ENCODE measurements at places on chromosomes 5 and 9.

DNA sequence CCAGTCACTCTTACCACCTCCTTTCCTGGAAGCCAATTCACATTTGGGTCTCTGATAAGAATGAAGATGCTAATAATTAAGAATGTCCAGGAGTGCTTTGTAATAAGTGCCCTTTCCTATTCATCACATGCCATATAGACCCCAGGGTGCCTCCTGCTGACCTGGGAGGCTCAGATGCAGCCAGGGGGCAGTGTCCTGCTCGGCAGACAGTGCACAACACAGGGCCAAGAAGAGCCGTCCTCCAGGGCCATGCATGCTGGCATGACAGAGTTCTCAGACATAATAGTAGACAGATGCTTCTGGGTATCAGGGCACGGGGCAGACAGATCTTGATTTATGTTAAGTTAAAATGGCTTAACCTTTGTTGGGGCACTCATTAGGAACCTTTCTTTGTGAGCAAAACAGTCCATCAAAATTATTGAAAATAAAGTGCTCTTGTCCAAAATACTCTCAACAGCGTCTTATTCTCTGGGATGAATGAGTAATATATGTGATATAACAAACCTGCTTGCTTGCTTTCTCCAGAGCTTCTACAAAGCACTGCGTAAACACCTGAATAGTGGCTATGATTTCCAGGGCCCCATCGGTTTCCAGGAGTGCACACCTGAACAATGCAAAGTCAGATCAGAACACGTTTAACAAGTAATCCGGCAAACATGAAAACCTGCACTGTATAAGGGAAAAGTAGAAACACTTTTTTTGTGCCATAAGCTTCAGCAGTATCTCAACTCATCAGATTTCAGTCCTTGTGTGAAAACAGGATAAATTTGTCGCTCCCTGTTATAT, 192.7 kb downstream of the FANCC start:
- DNase-seq: no peak

DNA sequence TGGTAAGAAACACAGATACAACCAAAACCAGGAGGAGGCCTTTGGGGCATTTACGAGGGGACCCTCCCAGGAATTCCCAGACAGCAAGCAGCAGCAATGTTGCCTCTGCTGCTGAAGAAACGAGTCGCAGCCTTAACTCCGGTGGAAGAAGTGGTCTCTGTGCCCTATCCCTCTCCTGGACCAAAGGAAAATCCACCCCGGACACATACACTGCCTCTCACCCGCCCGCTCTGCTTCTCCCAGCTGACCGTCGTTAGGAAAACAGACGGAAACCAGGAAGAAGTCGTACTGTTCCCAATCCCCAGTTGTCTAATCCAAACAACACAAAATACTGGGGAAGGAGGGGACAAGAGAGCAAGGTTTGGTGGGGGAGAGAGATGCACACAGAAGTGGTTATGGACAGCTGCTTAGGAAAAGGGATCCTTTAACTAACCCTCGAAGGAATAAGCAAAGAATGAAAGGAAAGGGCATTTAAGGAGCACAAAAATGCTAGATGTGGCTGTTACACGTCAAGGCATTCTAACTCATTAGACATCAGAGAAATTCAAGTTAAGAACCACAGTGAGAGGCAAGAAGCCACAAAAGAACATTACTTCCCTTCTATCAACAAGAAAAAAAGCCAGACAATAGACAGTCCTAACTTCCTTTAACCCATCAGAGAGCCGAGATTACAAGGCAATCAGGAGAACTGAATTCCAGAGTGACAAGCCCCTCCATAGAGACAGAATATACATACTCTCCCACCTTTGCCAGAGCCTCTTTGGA, 71.9 kb downstream of the ACTL7B start:
- DNase-seq: no peak

DNA sequence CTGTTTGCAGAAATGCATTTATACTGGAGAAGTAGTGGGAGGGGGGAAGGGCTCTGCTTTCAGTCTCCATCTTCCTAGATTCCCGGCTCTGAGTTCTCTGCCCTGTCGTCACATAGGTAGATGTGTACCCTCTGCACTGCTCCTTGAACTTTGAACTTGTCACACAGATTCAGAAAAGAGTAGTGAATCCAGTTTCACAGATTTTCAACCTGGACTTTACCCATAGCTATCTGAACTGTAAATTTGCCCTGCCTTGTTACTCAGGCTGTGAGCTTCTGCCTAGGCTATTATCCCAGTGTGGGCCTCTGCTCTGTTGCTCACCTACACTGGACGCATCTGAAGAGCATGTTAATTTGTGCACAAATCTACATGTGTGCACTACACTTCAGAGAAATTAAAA, 12.8 kb upstream of the C9orf152 start:
- DNase-seq: no peak

DNA sequence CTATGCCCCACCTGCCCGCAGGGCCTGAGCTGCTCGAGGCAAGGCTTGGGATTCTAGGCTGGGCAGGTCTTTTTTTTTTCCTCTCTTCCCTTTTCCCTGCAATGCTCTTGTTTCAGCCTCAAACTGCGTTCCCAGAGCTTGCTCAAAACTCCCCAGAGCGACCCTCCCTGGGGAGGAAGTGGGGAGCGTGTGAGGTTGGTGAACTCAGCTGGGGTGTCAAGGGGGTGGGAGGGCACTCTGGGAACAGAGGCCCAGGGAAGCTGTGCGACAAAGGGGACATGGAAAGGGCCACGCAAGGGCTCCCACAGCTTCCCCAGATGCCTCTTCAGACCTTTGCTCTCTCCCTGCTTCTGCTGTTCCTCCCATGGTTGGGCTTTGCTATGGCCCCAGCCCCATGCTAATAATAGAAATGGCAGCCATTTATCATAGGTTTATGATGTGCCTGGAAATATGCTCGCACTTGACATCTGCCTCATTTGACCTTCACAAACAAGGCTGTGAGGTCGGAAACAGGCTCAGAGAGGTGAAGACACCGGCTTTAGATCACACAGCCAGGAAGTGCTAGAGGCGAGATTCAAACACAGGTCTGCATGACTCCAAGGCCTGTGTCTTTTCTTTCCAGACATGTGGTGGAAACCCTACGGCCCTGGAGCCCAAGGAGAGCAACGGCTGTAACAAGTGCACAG, 40.9 kb upstream of the IL17B start:
- DNase-seq: no peak

- DNase-seq: peak; percentile 65
These were observed 51.1 kb downstream of the C9orf50 start for GRCh38 chr9:129569502-129570449.

DNA sequence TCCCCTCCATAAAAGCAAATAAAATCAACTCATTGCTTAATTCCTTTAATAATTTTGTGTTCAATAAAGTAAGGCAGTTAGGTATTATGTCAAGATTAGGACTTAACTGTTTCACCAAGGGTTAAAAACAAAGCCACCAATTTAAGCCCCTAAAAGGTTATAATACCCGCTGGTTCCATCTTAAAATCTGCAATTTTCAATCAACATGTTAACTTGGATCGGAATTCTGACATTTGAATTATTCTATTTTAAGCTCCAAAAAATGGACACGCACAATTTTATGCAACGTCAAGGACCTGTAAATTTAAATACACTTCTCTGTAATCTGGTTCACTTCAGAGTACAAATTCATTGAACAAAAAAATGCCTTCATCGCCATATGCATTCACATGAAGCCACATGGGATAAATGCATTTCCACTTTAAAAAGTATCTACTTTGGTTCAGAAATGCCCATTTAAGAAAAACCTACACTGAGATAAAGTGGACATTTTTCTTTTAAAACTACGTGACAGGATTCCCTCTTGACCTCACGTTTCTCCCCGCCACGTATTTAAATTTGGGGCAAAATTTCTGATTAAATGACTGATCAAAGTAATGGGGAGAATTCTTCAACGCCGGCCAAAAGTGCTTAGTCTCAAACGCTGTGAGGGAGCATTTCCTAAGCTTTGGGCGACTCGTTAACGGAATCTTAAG, 721 bp downstream of the GIN1 start:
- DNase-seq: no peak
